ENCODE measurements at places on chromosomes 1 and 21.
A peak's percentile ranks its signal among the peaks of the same experiment; 100 is the strongest.

- DNase-seq: no peak
Measured at GRCh38 chr1:21496886-21497285, 12.3 kb upstream of the ALPL start.

- DNase-seq: no peak
Measured at GRCh38 chr1:160860840-160861505, 1.7 kb downstream of the CD244 start.

- no peak for DNase-seq
Measured at GRCh38 chr1:156407344-156407743, 38.3 kb downstream of the RHBG start.

GRCh38 chr1:201818971-201819750, 9.8 kb upstream of the IPO9 start:
- no peak for DNase-seq

GRCh38 chr1:94093396-94093795, 27.6 kb downstream of the ABCA4 start:
- no peak for DNase-seq

DNA sequence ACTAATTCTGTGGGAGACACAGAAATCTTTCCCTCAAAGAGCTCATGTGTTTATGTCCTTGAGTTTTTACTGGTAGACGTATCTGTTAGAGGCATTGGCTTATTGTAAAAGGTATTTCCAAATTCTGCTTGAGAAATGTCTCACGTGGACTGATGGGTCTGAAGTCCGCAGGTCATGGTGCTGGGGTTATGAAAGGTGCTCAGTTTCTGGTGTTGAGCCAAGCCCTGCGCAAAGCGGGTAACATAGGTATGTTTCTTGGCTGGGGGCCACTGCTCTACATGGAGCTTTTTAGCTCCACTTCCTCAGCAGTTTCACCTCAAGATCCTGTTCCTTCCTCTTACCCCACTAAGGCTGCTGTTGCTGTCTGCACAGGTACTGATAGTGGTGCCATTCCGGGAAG, 10.8 kb downstream of the UTP25 start:
- no peak for DNase-seq

- no peak for DNase-seq
Measured at GRCh38 chr1:8083739-8084484, 57.8 kb upstream of the ERRFI1 start.

DNA sequence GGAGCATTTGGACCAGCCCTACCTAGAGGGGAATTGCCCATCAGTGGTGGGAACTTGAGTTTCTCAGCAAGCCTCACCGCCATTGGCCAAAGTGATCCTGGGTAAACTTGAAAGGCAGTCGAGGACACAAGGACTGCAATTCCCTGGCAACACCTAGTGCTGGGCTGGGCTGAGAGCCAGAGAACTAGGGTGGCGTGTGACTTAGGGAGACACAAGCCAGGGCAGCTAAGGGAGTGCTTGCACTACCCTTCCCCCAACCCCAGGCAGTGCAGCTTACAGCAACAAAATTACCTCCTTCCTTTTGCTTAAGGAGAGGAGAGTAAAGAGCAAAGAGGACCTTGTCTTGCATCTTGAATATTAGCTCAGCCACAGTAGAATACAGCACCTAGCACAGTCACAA, 176.9 kb upstream of the PRMT6 start:
- no peak for DNase-seq

- no peak for DNase-seq
Measured at GRCh38 chr1:39258146-39258924, 53.8 kb downstream of the MACF1 start.

- no peak for DNase-seq
Measured at GRCh38 chr21:39951183-39952101, 84.2 kb downstream of the PCP4 start.

DNA sequence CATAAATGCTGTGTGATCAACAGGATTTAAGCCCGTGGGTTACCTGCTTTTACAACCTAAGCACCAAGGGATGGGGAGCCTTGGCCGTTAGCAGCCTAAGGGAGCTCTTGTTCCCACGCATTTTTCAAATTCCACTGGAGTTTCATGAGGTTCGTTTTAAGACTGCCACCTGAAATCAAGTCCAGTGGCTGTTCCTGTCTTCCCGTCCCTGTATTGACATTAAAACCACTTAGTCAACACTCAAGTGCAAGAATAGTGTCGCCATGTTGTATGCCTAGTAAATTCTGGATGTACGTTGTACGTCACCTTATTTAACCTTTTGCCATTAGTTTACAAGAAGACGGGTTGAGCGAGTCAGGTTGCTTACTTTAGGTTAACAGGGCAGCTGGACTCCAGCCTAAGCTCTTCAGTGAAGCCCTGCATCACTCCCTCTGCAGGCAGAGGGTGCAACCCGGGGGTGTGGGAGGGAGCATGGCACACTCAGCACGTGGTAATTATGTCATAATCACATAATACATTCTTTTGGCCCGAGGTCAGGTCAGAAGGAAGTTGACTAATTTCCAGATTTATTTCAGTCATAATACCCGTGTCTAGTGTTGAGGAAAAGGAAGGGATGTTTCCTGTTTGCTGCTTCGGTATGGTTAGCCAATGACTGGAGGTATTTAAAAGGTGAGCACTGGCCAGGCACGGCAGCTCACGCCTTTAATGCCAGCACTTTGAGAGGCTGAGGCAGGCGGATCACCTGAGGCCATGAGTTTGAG, 42.5 kb downstream of the CNST start:
- peak; percentile 5 for DNase-seq

- DNase-seq: no peak
Measured at GRCh38 chr1:42851420-42851819, 5.0 kb downstream of the ZNF691 start.

DNA sequence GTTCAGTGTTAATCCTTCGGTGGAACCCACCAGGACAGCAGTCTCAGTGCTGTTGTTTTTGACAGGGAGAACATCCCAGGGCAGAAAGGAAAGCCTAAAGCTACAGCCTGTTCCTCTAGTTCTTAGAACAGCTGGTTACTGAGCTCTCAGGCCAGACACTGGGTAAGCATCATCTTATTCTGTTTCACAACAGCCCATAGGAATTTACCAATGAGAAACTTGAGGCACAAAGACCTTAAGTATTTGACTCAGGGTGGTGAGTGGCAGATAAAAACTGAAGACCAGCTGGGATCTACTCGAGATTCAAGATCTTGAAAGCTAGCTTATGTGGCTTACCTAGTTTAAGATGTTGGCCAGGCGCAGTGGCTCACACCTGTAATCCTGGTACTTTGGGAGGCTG, 9.4 kb upstream of the NEK2 start:
- no peak for DNase-seq

DNA sequence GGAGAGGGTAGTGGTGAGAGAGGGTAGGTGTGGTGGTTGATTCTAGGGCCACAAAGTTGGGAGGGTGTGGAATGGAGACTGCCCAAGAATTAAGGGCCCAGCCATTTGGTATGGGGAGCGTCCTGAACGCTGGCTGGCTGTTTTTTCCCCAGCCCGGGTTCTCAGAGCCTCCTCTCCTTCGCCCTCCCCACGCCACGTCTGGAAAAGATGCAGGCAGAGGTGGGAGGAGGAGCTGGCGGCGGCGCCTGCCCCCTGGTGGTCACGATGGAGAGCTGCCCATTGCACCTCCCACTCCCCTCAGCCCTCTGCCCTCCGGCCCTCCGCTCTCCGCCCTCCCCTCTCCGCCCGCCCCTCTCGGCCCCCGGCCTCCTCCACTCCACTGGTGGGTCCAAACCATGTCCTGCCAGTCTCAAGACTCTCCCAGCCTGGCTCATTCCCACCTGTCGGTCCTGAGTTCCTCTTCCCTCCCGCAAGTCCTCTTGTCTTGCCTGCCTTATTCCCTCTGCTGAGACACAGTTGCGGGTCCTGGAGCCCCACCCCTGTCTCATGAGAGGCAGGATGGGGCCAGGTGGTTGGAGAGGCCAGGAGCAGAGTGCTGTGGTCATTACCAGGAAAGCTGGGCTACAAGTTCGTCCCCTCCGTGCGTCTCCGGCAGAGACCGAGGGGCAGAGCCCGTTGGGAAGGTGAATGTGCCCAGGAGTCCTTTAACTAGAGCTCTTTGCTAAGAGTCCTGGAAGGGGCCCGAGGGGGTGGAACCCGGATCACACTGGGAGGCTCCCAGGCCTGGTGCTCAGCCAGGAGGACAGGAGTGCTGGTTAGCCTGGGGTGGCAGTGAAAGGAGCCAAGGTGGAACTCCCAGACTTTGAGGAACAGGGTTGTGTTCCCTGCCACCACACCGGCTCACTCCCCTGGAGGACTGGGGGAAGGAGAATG, 22.6 kb downstream of the ETNK2 start:
- no peak for DNase-seq

DNA sequence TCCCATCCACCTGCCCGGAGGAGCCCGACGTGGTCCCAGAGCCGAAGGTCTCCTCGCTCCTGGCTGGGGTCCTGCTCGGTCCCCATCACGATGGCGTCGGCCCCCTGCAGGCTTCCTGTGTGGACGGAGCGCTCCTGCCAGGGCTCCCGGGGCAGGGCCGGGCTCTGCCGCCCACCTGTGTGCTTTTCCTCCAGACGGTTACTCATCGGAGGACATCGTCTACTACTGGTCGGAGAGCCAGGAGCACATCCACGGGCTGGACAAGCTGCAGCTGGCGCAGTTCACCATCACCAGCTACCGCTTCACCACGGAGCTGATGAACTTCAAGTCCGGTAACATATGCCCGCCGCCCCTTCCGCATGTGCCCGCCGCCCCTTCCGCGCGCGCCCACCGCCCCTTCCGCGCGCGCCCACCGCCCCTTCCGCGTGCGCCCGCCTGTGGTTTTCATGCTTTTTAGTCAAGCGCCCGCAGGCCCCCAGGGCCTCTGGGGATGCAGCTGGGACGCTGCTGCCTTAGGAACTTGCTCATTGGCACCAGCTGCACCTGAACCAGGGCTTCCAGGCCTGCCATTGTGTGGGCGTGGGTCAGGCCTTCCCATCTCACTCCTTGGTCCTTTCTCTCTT, 8.9 kb downstream of the GABRD start:
- no peak for DNase-seq

- DNase-seq: no peak
Measured at GRCh38 chr1:187509091-187509490, 680.3 kb downstream of the PLA2G4A start.

DNA sequence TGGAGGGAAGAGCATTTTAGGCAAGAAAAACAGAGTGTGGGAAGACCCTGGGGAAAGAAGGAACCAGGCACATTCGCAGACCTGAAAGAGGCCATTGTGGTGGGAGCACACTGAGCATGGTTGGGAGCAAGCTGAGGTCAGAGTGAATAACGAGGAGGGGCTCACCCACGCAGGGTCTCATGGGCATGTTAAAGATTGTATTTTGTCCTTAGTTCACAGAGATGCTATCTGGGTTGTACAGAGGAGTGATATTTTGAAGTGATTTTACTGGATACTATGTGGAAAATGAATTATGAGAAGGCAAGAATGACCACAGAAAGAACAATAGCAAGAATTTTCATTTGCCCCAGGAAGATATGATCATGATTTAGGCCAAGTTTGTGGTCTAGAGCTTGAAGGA, 578.3 kb upstream of the NR5A2 start:
- no peak for DNase-seq

DNA sequence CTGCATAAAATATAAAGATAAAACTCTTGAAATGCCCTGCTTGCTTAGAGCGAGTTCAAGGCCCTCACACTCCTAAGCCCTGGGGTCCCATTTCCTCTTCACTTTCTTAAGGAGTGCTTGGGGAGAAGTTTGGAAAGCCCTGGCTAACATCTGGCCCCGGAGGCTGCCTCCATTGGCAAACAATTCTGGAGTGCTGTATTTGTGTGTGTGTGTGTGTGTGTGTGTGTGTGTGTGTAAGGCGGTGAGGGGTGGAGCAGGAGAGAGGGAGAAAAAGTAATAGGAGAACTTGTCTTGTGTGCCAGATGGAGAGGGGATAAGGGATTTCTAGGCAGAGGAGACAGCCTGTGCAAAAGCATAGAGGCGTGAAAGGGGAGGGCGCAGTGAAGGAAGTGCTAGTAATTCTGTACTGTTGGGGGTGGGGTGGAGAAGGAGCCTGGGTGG, 578 bp upstream of the TRIM62 start:
- no peak for DNase-seq

DNA sequence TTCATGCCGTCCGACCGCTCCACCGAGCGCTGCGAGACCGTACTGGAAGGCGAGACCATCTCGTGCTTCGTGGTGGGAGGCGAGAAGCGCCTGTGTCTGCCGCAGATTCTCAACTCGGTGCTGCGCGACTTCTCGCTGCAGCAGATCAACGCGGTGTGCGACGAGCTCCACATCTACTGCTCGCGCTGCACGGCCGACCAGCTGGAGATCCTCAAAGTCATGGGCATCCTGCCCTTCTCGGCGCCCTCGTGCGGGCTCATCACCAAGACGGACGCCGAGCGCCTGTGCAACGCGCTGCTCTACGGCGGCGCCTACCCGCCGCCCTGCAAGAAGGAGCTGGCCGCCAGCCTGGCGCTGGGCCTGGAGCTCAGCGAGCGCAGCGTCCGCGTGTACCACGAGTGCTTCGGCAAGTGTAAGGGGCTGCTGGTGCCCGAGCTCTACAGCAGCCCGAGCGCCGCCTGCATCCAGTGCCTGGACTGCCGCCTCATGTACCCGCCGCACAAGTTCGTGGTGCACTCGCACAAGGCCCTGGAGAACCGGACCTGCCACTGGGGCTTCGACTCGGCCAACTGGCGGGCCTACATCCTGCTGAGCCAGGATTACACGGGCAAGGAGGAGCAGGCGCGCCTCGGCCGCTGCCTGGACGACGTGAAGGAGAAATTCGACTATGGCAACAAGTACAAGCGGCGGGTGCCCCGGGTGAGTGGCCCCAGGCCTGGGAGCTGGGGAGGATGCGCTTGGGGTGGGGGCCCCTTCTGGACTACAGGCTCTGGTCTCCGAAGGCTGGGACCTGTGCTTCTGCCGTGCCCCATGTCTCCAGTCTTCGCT, 1.1 kb downstream of the SKI start:
- no peak for DNase-seq

GRCh38 chr1:9181990-9182783, 52.4 kb upstream of the H6PD start:
- no peak for DNase-seq

- no peak for DNase-seq
Measured at GRCh38 chr21:14609274-14609673, 63.2 kb upstream of the SAMSN1 start.

DNA sequence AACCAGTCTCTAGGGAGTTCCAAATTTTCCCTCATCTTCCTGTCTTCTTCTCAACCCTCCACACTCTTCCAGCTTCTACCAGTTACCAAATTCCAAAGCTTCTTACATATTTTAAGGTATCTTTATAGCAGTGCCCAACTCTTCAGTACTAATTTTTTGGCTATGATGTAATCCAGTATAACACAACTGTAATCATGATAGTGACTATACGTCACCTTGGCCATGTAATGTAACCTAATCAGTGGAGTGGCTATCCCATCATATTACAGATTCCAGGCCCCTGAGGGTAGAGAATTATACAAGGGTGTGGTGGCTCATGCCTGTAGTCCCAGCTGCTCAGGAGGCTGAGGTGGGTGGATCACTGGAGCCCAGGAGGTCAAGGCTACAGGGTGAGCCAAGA, 143.2 kb downstream of the CLEC20A start:
- DNase-seq: no peak

- no peak for DNase-seq
Measured at GRCh38 chr1:84406346-84406861, 8.1 kb downstream of the DNASE2B start.
